ENCODE measurements at places on chromosomes 12 and 14.

DNA sequence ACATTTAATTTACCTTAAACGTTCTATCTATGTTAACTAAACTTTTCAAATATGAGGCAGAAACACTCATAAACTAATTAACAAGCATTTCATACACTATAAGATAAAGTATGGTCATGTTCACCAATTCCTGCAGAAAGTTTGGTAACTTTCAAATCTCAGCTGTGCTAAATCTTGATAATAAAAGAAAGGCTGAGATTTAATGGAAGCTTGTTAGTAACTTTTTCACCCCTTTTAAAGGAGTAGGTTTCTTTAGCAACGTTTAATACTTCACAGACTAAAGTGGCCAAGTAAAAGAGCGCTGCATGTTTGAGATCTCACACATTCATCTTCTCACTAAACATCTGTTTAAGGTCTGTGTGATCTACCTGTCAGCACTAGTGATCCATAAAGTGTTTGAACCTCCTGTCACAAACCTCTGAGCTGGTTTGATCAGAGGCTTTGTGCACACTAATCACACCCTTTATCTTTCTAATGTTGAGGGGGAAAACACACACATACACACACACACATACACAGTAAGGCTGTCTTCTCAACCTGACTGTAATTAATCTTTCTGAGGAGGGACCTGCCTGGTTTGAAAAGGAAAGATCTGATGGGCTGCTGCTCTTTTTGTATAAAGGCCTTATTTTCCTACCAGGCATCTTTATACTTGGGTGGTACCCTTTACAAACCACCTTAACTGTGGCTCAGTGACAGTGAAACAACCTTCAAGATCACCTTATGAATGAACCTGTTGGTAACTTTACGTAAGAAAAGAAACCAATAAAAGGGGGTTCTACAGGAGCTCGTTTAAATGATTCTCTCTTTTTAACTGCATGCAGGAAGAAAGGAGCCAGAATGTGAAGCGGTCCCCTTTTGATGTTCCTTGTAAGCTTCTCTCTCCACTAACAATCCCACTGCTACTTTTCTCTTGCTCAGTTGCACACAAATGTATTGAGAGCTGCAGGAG lies 244.2 kb downstream of the SOX5 start:
- DNase-seq = no peak

DNA sequence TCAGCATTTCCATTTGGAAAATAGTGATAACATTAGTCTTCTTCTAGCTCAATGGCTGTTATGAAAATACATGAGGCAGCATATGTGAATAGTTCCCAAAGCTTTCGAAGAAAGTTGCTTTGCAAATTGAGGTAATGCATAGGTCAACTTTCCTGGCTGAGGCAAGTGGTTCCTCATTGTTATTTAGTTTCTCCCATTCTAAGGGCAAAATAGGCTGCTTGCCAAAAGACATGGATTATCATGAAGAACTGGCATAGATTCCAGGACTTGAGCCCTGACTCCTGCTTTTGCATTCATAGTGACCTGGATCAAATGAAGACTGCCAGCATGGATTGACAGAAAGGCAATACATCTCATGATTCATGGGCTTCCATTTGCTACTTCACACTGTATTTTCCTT lies 35.7 kb downstream of the LRFN5 start:
- no peak for DNase-seq

- no peak for DNase-seq
Observed at GRCh38 chr14:102779084-102779462, 1.8 kb downstream of the TRAF3 start.

DNA sequence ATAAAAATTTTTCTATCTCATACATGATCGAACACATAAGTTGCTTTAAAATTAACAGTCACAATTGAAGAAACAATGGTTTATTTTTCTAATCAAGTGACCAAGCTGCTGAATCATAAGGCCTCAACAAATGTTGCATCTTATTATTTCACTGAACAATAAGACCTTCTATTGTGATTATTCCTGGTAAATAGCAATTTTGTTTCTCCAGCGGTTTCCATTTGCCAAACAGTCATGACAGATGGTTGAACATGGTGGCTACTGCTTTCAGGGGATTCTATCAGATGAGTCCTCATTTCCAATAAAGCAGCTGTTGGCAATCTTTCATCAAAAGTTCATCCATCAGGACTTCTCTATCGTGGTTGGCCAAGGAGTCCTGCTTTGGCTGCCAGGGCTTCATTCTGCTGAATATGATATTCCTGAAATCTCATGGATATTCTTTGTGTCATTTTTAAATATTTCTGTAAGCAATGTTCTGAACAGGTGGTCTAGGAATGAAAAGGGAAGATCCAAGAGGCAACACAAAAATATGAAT lies 13.0 kb downstream of the TOMM20L start:
- DNase-seq = no peak

- no peak for DNase-seq
Observed at GRCh38 chr12:100345020-100345767, 11.7 kb upstream of the SLC17A8 start.
